ENCODE measurements at places on chromosomes 5 and 9.

DNA sequence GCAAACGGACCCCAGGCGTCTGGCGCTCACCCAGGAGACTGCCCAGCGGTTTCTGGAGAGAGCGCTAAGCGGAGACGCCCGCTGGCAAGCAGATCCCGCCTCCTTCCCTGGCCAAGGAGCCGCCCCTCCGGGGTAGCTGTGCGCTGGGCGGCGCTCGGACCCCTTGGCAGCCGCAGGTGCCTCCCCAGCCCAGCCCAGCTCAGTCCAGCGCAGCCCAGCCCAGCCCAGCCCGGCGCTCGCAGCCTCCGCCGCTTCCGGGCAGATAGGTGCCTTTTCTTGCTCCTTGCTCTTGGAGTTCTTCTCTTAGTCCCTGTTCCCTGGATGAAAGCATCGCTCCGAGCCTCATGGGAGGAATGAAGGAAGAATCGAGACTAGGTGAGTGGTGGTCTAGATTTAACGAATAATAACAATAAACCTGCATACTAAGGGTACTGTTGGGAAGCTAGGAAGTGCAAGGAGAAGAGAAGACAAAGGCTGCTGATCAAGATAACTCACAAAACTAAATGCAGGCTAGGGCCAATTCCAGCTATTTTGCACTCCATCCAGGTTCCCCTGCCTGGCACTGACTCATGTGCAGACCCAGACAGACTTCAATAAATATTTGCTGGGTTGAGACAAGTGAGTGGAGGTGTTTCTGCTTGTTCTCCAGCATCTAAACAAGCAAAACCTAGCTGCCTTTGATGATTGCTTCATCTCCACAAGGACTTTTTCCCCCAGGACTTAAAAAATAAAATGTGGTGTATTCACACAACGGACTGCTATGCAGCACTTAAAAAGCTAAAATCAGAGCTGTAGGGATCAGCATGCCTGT is at the start of gene STK32A:
STK32A (plus strand) TSS at position 202 of the 811 bp plus-strand sequence. CDS start 4,609 bp downstream, outside the sequence.
- DNase-seq: no peak

GRCh38 chr9:71897577-71897976 is 13.4 kb downstream of the ABHD17B start:
- DNase-seq: no peak

DNA sequence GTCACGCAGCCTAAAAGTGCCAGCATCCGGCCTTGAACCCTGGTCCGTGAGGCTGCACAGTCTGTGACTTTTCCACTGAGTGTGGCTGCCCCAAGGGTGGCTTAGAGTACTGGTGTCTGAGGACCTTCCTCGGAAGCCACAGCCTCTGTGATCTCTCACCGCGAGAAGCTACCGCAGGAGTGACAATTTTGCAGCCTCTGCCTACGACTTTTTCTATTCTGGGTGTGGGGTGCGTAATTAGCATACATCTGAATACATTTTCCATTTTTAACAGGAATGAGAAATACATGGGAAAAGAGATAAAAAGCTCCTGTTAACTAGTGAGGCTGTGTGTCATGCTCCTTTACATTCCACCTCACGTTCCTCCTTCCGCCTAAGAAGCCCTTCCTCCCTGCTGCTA is 48.3 kb upstream of the HRH2 start:
- DNase-seq: no peak

GRCh38 chr5:115795700-115796099 is 20.8 kb downstream of the CDO1 start:
- DNase-seq: no peak

DNA sequence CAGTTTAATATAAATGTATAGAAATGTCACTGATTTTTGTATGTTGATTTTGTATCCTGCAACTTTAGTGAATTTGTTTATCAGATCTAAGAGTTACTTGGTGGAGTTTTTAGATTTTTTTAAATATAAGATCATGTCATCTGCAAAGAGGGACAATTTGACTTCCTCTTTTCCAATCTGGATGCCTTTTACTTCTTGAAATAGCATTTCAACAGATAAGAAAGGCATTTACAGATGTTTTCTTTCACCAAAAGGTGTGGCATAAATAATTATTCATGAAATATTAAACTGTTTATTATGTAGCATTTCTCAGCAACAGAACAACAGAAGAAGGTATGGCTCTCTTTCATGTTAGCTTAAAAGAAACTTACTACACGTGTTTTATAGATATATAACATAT is 34.9 kb upstream of the NIPBL start:
- DNase-seq: no peak

DNA sequence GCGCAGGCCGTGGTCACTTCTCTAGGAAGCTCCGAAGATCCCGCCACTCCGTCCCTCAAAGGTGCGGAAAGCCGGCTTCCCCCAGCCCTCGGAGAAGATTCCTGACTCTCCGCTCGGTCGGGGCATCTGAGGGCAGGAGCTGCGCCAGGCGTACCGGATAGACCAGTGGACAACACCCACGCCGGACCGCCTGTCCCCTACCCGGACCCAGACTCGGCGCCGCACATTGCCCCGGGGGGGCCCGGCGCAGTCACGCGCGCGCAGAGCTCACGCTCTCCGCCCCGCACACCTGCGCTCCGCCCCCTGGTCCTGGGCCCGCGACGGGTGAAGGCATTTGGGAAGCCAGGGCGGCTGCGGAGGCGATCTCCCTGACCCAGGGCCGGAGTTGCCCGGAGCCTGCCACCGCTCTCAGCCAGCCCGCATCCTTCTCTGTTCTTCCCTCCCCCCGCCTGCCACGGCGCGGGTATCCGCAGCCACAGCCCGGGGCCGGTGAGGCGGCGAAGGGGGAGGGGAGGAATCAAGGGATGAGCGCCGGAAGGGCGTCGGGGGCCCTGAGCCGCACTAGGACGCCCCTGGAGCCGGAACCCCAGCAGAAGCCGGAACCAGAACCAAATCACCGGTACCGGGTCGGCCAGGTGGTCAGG is 448 bp downstream of the RELL2 start:
- DNase-seq: no peak

DNA sequence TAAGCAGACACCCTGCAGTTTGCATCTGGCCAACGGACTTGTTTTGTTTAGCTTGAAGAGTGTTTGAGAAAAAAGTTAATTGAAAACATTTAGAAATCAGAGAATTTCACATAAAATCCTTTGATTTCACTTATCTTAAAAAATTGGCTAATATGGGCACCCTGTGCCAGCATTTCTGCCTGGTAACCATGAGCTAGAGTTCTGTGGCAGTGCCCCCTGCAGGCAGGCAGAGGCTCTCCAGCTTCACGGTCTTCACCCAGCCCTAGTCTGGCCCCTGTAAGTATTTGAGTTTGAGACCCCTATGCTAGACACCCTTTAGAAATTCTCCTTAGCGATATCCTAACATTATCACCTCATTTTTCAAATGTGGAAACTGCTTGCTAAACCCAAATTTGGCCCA is 18.8 kb upstream of the FANCC start:
- DNase-seq: no peak

- no peak for DNase-seq
Observed at GRCh38 chr9:87327575-87328125, 170.0 kb upstream of the DAPK1 start.

DNA sequence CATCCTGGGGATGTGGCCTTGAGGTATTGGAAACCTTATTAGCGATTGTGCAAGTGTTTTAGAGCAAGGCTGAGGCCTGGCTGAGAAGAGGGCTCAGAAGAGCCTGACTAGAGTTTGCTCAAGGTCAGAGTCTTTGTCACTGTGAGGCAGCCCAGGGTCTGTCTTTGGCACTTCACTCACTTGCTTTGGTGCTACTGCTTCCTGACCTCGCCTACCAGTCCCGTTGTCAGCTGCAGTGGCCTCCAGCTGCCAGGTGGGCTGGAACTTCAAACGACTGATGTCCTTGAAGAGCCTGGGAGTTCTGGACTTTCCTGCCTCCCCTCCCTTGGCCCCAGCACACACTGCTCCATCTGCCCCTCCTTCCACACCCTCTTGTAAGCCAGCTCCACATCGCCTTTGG is 228.0 kb downstream of the SNX18 start:
- DNase-seq: no peak

- DNase-seq: no peak
Observed at GRCh38 chr5:65555287-65555686, 7.7 kb downstream of the CENPK start.

DNA sequence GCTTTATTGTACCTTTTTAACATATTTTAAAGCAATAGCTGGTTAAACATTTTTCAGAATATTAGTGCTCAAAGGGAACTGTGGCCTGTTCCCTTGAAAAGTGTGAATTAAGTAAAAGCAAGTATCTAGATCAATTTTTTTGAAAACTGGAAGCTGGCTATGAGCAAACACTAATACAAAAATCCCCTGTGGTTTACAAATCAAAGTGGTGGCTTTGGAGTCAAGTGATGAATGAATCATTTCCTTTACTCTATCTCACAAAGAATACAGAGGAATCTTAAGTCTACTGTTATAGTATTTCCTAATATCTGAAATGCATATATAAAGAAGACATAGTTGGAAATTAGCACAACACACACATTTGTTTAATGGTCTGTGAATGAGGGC is 212.4 kb upstream of the C9orf72 start:
- no peak for DNase-seq

- no peak for DNase-seq
Observed at GRCh38 chr5:90344689-90345088, 64.9 kb downstream of the CETN3 start.

- no peak for DNase-seq
Observed at GRCh38 chr5:54178207-54178606, 132.2 kb downstream of the ARL15 start.

- DNase-seq: no peak
Observed at GRCh38 chr9:137731216-137731946, 112.6 kb downstream of the EHMT1 start.

DNA sequence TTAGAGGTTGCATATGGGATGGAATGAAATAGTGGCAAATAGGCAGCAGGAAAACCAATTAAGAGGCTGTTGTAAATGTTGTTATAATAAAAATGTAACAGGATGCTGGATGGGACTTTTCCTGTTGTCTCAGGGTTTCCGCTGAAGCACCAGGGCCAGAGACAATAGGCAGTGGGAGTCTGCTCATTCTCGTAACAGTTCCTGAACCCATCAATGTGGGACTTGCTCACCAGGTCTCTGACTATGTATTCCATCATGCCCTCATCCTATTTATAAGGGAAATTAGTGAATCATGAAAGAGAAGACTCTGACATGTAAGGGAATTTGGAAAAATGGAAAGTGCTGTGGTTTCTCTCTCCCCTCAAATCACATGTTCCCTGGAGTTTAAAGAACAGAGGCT is 23.5 kb upstream of the SSBP2 start:
- DNase-seq: no peak

GRCh38 chr5:131329286-131329560 is 65.4 kb downstream of the CDC42SE2 start:
- no peak for DNase-seq

DNA sequence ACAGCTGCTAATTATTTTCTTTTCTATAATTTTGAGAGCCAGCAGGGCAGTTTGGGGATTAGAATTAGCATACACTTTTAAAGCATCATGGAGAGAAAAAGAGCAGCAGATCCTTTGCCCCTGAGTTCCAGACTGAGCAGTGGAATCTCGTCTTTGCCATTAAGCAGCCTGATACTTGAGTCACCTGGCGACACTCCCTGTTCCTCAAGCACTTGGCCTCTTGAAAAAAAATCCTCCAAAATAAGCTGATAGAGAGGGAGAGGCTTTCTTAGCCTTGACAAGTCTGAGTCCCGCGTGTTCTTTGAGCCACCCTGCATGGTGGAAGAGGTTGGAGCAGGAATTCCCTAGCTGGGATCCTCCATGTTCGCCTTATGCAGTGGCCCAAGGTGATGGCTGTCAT is 398.3 kb downstream of the IRX2 start:
- DNase-seq: no peak

GRCh38 chr9:114818178-114818577 is 12.3 kb upstream of the TNFSF15 start:
- DNase-seq: no peak

DNA sequence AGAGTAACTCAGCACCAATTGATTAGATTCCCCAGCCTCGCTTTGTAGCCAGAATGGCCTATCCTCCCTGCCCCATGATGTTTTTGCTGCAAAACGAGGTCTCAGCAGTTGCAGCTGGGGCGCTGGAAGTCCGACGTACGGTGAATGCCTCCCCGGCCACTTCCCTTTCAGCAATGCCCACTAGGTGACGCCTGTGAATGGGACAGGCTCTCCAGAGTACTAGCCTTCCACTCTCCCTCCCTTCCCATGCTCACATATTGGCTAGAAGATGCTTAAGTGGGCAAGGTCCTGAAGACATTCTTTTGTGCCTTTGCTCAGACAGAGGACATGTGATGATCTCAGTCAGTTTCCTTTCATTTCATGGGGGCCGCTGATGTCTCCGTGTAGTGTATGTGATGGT is 50.8 kb downstream of the DMRT2 start:
- no peak for DNase-seq

GRCh38 chr9:2480255-2480837 is 141.2 kb upstream of the VLDLR start:
- DNase-seq: no peak

DNA sequence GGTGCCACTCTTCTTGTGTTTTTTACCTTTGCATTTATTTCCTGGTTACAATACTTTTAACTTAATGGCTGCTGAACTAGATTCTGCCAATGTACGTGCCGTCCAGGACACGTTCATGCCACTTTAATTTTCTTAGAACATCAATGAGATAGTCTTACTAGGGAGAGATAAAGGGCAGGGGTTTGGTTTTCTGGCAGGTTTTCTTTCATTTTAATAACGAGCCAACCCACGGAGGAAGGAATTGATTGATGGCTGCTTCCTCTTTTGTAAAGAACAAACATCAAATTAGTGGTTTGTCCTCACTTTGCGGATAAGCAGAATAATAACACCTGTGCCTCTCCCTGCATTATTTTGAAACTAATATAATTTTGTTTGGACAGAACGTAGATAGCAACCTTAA is 135.7 kb downstream of the DOCK8 start:
- no peak for DNase-seq

DNA sequence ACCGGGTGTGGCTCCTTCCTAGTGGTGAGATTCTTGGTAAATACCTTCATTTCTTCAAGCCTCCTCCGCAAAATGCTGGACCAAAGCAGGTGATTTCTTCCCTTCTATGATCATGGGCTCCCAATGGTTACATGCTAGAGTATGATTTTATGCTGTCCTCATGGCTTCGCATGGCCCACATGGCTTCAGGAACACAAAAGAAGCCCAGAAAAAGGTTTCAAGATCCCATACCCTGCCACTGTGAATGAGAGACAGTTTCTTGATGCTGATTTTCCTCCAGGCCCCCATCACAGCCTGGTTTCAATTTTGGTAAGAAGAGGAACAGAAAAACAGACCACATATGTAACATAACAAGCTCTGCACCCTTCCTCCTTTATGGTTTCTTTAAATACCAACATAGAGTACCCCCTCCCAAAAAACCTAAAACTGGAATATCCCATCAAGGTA is 2.4 kb upstream of the RXFP3 start:
- no peak for DNase-seq

- no peak for DNase-seq
Observed at GRCh38 chr5:121741156-121741555, 110.5 kb upstream of the FTMT start.

GRCh38 chr9:72533322-72533721 is 11.9 kb downstream of the TMC1 start:
- no peak for DNase-seq

DNA sequence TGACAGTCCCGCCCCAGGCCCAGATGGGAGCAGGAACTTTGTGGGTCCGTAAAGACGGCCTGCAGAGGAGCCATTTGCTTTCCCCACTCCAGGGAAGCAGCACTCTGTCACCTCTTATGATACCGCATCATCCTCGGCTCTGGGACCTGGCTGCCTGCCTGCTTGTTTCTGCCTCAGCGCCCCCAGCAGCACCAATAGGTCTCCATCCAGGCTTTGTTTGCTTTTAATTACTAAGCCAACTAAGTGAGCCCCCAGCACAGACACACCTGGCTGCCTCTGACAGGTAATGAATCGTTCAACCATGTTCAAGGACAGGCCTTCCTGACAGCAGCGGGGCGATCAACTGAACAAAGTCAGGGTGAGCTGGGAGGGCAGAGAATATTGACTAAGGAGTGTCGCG is 141.4 kb downstream of the C5orf15 start:
- DNase-seq: no peak

Measured in stimulated activated CD8-positive, alpha-beta memory T cell treated with anti-CD3 and anti-CD28 coated beads, Interleukin-15, amount 100 ng/mL, for 4 hours (primary cell).